ENCODE measurements at places on chromosomes 13 and 19. TPM values are rescaled to one million over a fixed set of nuclear protein-coding genes. Genes with fewer than 3 reads are reported as not detected.
A peak's percentile ranks its signal among the peaks of the same experiment; 100 is the strongest.

THSD1 gene
- polyA plus RNA-seq: 6.5 TPM

DNA sequence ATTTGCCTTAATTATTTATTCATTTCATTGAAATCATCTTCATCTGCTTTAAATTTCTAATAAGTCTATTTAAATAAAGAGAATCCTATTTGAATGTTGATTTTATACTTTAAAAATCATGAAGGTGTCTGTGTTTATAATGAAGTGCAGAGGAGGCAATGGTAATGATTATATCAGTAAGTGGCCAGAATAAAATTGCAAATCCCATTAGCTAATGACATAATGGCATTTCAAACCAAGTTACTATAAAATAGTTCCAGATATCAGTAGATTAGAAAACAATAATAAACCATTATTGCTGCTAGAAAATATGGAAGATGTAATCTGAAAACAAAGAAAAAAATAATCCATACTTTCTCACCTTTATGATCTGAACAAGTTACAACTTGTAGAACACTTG, 647.8 kb upstream of the KLHL1 start:
- no peak for DNase-seq

DNA sequence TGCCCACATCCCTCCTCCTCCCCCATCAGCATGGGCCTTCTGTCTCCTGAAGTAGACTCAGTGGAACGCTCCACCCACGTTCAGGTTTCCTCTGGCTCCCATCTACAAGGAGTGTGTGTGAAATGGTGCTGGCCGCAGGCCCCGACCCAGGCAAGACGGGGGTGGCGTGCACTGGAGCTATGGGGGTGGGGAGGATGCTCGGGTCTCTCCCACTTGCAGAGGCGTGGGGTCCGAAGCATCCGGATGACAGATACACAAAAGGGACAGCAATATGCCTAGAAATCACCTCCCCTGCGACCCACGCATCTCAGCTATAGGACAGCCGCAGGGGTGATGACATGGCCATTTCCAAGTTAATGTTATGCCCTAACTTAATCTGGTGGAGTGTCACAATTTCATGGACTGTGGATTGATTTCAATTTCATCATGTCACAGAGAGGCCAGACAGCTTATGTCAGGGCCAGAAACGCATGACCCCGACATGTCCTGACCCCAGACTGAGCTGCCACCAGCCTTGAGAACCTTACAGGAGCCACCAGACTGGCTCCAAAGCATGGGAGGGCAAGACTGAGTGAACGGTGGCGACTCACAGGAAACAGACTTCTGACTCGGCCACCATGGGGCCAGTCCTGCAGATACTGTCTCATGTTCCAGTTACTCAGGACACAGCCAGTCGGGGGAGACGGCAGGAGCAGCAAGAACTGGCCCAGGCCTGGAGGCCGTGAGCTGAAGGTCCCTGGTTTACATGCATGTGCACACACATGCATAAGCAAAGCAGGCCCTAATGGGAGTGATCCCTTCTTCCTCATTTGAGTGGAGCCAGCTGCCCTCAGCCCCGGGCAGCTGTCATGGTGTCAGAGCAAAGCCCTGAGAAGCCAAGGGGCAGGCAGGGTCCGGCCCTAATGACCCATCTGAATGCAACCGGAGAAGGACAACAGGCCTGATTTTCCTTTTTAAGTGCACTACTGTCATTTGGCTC, 82.2 kb downstream of the SLC7A1 start:
- DNase-seq: no peak

C5AR2 gene
- 0.42 TPM for polyA plus RNA-seq

METTL21C gene
- polyA plus RNA-seq: 0.22 TPM

LRRC63 gene
- 0.18 TPM for polyA plus RNA-seq

TSSK6 gene
- 1.3 TPM for polyA plus RNA-seq

DNA sequence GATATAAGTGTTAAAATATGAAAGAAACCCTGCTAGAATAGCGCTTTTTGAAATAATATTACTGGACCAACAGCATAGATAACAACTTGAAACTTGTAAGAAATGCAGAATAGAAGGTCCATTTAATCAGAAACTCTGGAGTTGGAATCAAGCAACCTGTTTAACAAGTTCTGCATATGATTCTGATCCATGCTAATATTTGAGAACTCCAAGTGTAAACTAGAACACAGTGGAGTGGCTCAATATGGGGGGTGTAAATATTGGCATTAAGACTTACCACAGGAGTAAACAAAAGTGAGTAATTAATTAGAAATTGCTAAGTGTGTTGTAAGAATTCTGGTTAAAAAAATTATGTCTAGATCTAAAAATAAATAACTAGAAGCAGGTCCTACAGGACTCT, 151.2 kb downstream of the SLITRK1 start:
- DNase-seq: no peak

B3GNT3 gene
- polyA plus RNA-seq: 8.8 TPM

DNA sequence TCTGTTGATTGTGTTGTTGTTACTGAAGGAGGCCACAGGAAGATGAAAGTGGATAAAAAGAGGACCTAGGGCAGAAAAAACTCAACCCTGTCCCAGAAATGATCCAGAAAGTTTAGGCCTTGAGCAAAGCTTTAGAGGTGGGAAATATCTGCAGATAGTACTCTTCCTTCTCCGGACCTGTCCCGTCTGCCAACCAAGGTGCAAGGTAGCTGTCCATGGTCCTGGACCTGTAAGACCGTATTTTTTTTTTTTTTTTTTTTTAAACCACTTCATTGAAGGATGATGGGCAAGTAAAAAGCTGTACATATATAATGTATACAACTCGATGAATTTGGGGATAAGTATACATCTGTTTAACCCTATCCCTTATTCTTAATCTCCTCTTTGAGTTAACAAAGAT, 225.9 kb downstream of the OLFM4 start:
- DNase-seq: no peak

GRCh38 chr13:30616927-30617314, 799 bp upstream of the USPL1 start:
- DNase-seq: peak; percentile 90

ZNF296 gene
- polyA plus RNA-seq: 2.6 TPM

NKPD1 gene
- 0.13 TPM for polyA plus RNA-seq

ZNF471 gene
- 21.2 TPM for polyA plus RNA-seq

GRCh38 chr13:24063281-24063877, 97.1 kb upstream of the SPATA13 start:
- DNase-seq: no peak

DNA sequence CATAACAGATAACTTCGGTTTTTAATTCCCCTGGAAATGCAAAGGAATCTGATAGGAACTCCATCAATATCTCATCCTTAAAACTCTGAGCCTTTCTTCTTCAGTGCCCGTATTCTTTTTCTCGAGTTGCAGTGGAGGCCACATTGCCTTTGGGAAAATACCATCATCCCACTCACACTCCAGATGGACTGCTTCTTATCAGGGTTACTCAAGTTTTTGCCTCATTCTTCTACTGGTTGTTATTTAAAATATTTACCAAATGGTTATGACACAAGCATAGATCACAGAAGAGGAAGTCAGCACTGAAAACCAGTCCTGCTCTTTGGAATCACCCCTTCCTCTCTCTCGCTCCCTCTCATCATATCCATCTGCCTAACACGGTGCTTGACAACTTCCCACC, 1020.5 kb upstream of the SLC10A2 start:
- DNase-seq: no peak

SMIM44 gene
- polyA plus RNA-seq: 0.22 TPM

GRCh38 chr13:84418041-84418440, 535.8 kb upstream of the SLITRK1 start:
- DNase-seq: no peak

DNA sequence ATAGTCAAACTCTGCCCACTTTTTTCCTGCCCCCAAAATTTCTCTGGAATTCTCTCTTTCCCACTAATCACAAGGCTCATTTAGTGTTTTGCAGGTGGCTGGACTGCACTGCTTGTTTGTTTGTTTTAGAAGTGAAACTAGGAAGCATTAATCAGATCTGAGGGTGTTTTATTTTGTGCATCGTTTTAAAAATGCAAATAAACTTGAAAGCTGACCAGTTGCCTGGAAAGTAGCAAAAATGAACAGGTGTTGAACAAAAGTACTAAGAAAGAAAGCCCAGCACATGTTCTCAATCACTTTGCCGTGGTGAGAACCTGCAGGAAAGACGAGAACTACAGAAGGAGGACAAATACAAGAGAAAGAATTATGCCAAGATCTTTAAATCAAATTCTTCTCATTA, 365.5 kb downstream of the PCDH9 start:
- no peak for DNase-seq

GRCh38 chr13:98576200-98576945, 534 bp downstream of the STK24 start:
- DNase-seq: no peak

GRCh38 chr19:49327878-49328544, 3.0 kb upstream of the SLC6A16 start:
- no peak for DNase-seq

NPHS1 gene
- 184 TPM for polyA plus RNA-seq

ZNF681 gene
- 5.7 TPM for polyA plus RNA-seq

TEKTIP1 gene
- 6.5 TPM for polyA plus RNA-seq

GRCh38 chr13:100510208-100510957, 78.2 kb downstream of the GGACT start:
- DNase-seq: no peak

DNA sequence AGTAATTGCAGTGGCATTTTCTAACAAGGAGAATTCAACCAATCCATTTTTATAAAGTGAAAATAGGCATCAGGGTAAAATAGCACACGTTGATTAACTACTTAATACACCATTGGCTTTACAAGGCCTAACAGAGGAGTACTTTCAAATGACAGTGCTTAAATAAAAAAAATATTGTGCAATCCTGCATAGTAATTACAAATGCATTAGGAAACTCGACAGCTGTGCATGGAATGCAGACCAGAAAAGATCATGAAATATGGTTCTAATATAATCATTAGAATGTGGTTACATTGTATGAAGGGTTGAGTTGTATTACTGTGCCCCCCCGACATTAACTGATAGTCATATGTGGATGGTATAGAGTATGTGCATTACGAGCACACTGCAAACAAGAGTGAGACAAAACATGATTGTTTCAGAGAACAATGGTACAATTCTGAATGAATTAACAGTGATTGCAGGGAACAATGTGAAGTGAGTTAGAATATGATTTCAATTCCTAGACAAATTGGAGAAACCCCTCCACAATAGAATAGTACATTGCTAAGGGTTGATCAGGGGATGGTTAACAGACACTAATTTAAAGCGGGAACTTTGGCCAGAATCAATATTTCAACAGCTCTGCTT, 270.6 kb downstream of the GPC5 start:
- DNase-seq: no peak

GRCh38 chr19:35052599-35053190, 11.2 kb downstream of the HPN start:
- DNase-seq: no peak

LSM7 gene
- 71.4 TPM for polyA plus RNA-seq

PGLYRP1 gene
- polyA plus RNA-seq: 0.45 TPM

PEG3 gene
- polyA plus RNA-seq: 101 TPM

- no peak for DNase-seq
Observed at GRCh38 chr19:33110137-33110910, 21.6 kb upstream of the WDR88 start.

All from renal cortex interstitium (tissue), 15 donors.